ENCODE measurements at places on chromosomes 6 and 20. TPM values are rescaled to one million over a fixed set of nuclear protein-coding genes. Genes with fewer than 3 reads are reported as not detected.

- DNase-seq: no peak
These were observed 820.8 kb upstream of the ADGRB3 start for GRCh38 chr6:67814262-67814661.

- no peak for DNase-seq
These were observed 493.2 kb upstream of the CHD6 start for GRCh38 chr20:42111349-42111748.

- DNase-seq: peak; percentile 53
These were observed 3.3 kb downstream of the ID1 start for GRCh38 chr20:31608251-31608945.

- peak; percentile 23 for DNase-seq
These were observed 3.5 kb downstream of the TGM3 start for GRCh38 chr20:2299301-2299700.

DNA sequence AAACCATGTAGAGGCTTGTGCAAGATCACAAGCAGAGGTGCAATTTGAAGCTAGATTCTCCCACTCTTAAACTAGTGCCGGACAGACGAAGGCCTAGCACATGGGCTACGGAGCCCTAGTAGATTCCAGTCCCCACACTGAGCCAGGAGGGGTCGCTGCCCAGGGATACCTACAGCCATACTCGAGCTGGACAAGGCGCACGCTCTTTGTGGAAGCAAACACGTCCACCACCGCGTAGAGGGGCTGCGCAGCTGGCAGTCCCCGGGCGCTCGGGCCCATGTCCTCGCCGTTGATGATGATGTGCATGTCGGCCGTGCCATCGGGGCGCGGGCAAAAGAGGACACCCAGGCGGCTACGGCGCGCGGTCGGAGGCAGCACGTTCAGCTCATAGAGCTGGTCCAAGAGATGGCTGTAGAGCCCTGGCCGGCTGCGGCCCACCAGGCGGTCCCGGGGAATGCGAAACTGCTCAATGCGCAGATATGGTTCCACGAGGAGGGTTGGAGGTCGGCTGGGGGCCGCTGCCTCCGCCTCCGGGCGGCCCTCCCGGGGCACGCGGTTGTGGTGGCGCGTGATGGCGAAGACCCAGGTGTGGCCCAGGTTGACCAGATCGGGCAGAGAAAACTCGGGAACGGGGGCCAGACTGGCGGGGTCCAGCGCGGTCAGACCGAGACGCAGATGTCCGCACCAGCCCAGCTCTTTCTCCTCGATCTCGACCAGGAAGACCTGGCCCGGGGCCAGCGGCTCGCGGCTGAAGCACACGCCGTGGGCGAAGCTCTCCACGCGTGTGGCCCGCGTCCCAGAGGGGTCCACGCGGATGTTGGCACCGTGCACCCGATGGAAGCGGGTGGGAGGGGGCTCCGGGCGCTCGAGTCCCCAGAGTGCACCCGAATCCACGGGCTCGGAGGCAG is 677 bp downstream of the NEURL2 start:
- DNase-seq: peak; percentile 93

- DNase-seq: no peak
These were observed 64.5 kb upstream of the SLC22A1 start for GRCh38 chr6:160057080-160057479.

DNA sequence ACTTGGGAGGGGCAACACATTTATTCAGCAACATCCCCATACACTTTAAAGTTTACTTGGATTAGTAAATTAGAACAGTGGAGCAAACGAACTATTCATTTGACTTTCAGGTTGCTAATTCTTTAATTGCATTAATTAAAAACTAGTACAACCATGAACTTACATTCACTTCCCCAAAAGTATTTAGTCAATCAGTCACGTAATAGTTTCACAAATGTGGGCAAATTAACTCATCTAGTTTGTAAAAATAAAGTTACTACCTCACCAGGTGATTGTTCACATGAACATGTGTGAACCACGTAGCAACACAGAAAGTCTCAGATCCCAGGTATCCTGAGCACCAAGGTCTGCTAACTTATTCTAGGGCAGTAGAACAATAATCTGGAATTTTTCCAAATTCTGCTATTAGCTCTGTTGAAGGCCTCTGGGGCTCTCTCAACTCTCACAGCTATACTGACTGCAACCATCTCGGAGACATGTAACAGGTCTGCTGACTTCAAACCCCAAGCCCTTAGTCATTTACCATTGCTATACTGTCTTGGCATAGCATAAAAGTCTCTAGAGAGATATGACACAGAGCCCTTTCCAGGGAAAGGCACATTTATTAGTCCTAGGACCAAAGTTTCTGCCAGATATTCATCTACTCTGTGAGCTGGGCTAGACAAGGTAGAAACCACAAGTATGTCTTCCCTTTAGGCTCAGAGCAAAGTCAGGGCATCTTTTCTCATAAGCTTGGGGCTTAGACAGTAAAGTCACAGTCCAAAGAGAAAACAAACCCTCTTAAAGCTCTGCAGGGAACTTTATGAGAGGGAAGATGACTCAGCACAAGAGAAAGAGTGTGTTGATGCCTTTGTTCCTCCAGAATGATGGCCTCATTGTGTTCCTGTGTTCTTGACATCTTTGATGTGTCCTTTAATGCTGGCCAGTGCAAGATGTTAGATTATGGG is 50.9 kb upstream of the CCDC28A start:
- DNase-seq: no peak

DNA sequence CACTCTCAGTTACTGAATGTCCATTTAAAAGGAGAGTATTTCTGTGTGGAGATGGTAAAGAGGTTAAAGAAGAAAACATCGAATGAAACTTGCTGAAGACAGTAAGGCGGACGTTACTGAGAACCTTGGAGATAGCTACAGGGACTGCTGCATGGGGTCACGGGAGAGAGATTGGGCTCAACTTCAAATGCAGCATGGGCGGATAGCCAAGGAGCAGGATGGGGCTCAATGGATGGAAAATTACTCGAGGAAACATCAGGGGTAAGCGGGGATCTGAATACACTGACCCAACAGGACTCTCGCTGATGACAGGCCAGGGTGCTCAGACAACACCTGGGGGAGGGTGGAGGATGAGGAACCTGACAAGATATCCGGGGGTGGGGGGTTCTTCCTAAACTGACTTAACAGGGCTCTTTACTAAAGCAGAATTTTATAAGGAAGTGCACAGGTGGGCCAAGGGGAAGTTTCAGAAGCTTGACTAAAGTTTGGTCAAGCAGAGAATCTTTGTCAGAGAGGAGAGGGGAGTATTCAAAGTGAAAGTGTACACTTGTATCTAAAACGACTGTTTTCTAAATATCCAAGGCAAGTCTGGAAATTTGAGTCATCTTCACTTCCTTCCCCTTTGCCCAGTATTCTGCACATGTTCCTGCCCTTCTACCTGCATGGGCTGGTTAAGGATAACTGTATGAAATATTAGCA is 22.8 kb downstream of the ECT2L start:
- no peak for DNase-seq

- DNase-seq: no peak
These were observed 5.3 kb downstream of the APMAP start for GRCh38 chr20:24987244-24987643.

The OR2B6 gene
- not detected for total RNA-seq

DNA sequence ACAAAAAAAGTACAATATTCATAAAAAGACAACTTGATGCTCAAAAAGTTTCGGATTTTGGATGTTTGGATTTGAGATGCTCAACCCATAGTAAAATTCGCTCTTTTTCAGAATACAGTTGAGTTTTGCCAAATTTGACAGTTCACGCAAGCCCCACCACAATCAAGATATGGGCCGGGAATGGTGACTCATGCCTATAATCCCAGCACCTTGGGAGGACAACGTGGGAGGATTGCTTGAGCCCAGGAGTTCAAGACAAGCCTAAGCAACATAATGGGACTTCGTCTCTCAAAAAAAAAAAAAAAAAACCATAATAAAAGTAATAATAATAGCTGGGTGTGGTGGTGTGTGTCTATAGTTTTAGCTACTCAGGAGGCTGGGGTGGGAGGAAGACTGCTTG is 51.3 kb downstream of the PHF20 start:
- DNase-seq: no peak

The ANGPT4 gene
- 0.79 TPM for total RNA-seq

GRCh38 chr6:25453288-25453687 is 174.1 kb downstream of the CARMIL1 start:
- no peak for DNase-seq

DNA sequence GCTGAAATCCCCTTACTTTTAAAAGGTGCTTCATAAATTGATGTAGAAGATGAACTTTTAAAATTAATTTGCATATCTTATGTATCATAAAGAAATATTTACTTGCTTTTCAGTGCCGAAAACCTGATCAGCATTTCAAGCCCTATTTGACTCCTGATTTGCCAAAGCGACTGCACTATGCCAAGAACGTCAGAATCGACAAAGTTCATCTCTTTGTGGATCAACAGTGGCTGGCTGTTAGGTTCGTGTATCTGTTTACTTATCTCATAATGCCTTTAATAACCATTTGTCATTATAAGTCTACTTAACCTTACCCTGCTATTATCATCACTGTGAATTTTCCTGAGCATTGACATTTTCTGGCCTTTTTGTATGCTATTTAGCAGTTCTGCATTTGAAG is 7.8 kb downstream of the OR2A4 start:
- DNase-seq: no peak

The FRMD1 gene
- 13.5 TPM for total RNA-seq

The SLCO4A1 gene
- total RNA-seq: 9.8 TPM

- DNase-seq: no peak
These were observed 43.2 kb upstream of the OSTM1 start for GRCh38 chr6:108117427-108118358.

- peak; percentile 82 for DNase-seq
These were observed 5.4 kb downstream of the SLCO4A1 start for GRCh38 chr20:62647521-62648317.

DNA sequence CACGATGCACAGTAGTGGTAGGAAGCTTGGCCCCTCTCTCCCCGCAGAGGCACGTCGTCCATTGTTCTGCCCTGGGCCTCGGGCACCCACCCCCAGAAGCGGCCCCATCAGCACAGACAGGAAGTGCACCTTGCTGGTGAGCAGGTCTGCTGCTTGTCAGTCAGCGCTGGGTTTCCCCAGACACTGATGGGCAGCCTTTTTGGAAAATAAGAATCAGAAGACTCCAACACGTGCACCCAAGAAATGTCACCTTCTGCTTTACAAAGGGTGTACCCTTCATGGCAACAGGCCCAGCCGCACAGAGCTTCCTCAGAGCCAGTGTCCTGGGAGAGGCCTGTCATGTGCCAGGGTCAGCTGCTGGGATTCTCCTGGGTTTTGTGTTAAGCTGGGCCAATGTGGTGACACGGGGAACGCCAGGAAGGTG is 34.7 kb upstream of the IRF4 start:
- DNase-seq: no peak

The RIPOR2 gene
- total RNA-seq: 10.0 TPM

The RAE1 gene
- total RNA-seq: 111 TPM

- DNase-seq: no peak
These were observed 109.0 kb downstream of the RIN2 start for GRCh38 chr20:19867074-19867473.

The FOXQ1 gene
- total RNA-seq: 1.7 TPM

The TMEM170B gene
- total RNA-seq: 8.0 TPM

DNA sequence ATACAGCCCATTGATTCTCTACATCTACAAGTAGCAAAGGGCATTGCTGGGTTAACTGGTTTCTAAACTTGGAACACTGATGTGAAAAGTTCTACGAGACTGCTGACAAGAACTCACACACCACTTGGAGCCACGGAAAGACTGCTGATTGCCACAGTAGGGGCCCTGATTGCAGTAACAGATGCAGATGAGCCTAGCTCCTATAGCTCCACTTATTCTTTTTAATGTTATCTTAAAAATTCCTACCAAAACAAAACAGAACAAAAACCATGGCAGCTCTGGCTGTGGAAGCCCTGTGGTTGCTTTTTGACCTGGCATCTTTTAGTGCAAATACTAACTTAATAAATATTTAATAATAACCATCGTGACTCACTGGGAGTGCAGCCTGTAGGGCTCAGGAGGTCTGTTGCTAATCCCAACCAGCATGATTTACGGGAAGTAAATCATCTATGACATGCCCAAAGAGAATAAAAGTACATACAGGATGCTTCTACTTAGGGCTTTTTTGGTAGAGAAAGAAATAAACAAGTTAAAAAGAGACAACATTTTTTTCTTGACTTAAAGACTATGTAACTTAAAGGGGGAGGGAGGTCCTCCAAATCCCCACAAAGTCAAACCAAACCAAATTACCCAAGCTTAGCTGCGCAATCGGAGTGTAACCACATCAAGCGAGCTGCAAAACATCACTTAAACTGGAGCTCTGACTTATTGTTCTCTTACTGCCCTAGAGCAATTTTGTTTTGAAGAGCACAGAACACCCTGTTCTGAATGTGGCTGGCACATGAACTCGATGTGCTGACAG is 87.2 kb downstream of the FKBP5 start:
- DNase-seq: peak; percentile 77

DNA sequence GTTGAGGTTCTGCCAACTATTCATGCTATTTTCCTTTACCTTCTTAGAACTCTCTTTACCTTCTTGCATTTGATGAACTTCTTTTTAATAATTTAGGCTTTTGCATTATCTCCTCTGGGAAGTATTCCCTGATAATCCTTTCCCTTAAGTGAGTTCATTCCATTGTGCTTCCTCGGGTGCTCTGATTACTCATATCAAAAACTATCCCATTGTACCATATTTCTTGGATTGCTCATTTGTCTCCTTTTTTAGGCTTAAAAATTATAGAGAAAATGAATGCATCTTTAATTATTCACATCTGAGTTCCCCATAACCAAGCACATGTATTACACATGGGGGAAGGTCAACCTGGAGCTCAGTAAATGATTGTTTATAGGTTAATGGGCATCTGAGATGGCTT is 2.5 kb downstream of the CALHM4 start:
- DNase-seq: no peak

- DNase-seq: no peak
These were observed 9.8 kb downstream of the MAS1L start for GRCh38 chr6:29477923-29478450.

DNA sequence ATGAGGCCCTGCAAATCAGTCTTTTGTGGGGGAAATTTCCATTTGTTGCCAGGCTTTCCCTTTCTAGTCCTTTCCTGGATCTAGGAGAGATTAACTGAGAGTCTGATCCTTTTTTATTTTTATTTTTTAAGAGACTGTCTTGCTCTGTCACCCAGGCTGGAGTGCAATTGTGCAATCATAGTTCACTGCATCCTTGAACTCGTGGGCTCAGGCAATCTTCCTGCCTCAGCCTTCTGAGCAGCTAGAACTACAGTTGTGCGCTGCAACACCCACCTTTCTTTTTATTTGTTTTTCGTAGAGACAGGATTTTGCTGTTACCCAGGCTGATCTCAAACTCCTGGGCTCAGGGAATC is 22.9 kb downstream of the OR2B2 start:
- no peak for DNase-seq

DNA sequence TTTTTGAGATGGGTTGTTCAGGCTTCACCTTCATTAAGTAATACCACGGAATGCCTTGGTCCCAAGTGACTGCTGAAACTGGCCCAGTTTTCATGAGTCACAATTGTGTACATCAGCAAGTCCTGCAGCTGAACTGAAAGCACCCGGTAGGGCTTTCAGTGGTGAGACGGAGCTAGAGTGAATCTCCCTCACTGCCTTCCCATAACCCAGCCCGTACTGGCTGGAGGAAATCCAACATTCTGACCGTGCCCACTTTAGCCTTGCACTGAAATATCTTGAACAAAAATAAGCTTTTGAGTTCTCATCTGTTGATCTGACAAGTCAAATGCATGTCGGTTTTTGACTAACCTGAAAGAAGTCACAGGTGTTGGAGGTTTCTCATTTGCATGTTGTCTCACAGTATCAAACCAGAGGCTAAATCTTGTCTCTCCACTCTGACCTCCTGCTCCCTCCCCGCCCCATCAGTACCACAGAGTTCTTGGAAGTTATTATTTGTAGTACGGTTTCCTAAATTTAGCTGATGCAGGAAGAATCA is 35.9 kb downstream of the DUSP22 start:
- DNase-seq: no peak

All from testis (tissue), 5 donors.